Stimulated activated CD4-positive, alpha-beta T cell treated with anti-CD3 and anti-CD28 coated beads, Interleukin-4, amount 100 ng/mL, for 48 hours (primary cell): ENCODE measurements at places on chromosomes 13 and 19.

- DNase-seq = no peak
These were observed 2.8 kb upstream of the PNMA8A start for GRCh38 chr19:46474211-46474610.

DNA sequence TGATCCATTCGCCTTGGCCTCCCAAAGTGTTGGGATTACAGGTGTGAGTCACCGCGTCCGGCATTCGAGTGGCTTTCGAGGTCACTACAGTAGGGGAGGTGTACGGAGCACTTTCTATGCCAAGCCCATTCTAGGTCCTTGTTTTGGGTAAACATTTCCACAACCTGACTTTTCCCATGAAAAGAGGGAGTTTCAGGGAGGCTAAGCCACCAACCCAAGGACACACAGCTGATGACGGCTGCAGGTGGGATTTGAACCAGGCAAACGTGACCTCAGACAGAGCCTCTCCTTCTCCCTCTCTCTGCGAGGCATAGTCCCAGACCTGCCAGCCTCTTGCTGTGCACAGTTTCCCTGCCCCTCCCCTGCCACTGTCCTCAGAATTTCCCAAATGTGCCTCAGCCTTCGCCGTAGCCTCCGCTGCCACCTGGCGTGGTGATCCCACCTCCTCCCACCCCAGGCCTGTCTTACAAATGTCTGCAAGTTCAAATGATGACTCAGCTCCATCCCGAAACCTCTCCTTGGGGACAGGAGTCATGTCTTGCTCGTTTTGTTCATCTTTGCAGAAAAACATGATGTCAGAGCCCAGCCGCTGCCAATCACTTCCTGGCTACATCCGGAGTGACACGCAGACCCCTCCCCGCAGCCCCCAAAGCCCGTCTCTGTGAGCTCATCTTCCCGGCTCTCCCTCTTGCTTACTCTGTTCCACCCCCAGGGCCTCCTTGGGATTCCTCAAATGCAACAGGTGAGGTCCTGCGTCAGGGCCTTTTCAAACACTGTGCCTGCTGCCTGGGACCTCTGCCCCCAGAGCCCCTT is 6.6 kb upstream of the GADD45B start:
- DNase-seq = no peak

DNA sequence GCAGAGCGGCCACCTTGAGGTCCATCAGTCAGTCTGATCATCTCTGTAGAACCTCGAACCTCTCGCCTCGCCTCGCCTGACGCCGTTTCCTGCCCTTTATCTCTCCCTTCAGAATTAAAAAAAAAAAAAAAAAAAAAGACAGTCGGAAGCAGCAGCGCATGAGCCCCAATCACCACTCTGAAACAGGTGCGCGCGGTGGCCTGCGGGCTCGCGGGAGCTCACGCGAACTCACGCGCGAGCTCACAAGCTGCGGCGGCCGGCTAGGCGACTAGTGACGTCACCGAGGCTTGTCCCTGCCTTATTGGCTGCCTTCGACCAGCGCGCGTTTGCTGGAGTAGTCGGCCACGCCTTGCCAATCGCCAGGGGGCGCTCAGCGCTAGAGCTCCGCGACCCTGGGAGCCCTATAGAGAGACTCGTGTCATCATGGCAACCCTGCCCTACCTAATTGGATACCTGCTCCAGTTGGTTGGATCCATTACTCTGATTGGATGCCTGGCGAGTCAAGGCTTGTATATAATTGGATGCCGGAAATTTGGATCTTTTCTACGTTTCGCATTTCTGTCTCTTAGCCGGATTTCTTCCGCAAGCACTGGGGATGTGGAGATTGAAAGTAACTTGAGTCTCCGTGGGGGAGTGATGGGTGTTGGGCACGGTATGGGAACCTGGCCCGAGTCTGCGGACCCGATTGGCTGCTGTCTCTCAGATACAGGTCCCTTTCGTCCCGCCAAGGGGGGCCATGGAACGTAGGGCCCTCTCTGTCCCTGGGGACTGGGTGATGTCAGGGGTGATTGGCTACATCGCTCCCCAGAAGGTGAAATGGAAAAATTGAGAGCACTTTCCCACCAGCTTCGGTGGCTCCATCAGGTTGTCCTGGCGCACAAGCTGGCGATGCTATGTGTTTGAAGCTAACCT is 31.6 kb downstream of the SYT3 start:
- DNase-seq = peak; percentile 85

- DNase-seq = no peak
These were observed 169.7 kb downstream of the KLF5 start for GRCh38 chr13:73228546-73228945.
